Endothelial cell (in vitro differentiated cells): ENCODE measurements at places on chromosomes 4 and X.

DNA sequence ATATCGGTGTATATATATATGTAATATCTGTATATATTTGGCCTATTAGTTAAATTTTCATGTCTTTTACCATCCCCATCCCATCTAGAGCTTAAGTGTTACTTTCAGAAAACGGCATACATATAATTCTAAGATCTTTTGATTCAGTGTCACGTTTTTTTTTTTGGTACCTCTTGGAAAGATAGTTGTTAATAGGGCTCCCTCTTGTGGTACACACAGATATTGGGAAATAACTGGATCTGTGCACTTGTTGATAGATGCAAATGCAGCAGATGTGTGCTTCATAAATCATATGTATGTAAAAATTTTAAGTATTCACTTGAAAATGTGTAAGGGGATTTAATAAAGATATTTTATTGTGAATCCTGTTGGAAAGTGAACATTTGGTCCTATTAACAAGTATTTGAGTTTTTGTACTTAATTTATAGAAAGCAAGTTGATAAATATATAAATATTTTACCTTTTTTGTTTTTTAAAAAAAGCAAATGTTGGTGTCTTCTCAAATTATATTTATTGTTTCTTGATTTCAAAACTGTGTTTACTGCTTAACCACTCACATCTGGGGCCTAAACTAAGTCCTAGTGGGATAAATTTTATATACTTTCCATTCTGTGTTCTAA, 74.7 kb downstream of the PAQR3 start:
- H3K4me3 ChIP-seq: no peak overlapping the region
- no peak overlapping the region for H3K27ac ChIP-seq
- H3K4me1 ChIP-seq: no peaks in the 10 kb centered on the region
- DNase-seq: peak; percentile 21

DNA sequence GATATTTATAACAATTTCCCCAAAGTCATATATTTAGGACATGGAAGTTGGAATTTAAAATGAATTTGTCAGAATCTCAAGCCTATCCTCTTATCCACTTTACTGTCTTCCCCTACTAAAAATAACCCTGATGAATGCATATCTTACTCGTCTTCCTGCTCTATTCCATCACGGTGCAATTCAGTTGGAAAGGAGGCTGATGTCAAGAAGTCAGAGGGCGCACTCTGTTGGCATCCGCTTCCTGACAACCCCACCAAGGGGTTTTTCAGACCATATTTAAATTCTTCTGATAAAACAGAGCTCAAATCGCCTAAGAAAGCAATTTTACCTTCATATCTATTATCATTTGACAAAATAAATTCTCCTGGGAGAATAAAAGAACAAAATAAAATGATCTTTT, 233.5 kb downstream of the ARHGAP24 start:
- no peaks in the 10 kb centered on the region for H3K4me1 ChIP-seq
- H3K4me3 ChIP-seq: no peak overlapping the region
- DNase-seq: no peak
- H3K27me3 ChIP-seq: no peaks in the 10 kb centered on the region
- H3K27ac ChIP-seq: no peak overlapping the region
- H3K36me3 ChIP-seq: no peaks in the 10 kb centered on the region

DNA sequence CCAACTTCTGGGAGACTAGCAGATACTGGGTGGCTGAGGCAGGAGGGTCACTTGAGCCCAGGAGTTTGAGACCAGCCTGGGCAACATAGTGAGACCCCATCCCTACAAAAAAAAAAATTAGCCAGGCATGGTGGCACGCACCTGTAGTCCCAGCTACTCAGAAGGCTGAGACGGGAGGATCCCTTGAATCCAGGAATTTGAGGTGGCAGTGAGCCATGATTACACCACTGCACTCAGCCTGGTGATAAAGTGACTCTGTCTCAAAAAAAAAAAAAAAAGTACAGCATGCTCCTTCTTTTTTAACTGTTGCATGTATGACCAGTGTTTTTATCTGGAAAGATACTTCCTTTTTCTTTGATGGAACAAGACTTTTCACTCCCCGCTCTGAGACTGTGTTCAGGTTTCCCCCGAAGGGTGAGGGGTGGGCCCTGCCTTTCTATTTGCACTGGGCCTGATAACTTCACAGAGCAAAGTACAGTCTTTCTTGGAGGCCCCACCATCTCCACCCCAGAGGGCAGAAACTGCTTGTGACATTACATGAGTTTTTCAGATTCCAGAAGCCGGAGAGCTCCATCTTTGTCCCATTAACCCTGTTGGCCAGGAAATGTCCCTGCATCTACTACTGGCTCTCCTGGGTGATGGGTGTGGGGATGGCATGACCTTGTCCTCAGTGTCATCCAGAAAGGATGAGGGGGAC, 35.2 kb downstream of the NYX start:
- no peaks in the 10 kb centered on the region for H3K27me3 ChIP-seq
- H3K27ac ChIP-seq: no peak overlapping the region
- no peaks in the 10 kb centered on the region for H3K4me1 ChIP-seq
- H3K4me3 ChIP-seq: no peak overlapping the region

- peaks cover 7% of the 10 kb centered on the region for H3K36me3 ChIP-seq
- DNase-seq: no peak
- no peak overlapping the region for H3K27ac ChIP-seq
- H3K4me3 ChIP-seq: no peak overlapping the region
- peaks cover 1% of the 10 kb centered on the region for H3K27me3 ChIP-seq
Observed at GRCh38 chrX:12986886-12987285, 12.0 kb downstream of the TMSB4X start.

DNA sequence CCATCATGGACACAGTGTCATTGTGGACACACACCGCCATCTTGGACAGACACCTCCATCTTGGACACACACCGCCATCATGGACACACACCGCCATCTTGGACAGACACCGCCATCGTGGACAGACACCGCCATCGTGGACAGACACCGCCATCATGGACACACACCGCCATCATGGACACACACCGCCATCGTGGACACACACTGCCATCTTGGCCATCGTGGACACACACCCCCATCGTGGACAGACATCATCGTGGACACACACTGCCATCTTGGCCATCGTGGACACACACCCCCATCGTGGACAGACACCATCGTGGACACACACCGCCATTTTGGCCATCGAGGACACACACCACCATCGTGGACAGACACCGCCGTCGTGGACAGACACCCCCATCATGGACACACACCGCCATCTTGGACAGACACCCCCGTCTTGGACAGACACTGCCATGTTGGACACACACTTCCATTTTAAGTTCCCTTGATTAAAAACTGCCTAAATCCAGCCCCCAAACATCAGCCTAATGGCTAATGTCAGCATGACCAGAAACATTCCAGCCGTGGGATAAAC, 9.1 kb downstream of the ASMTL start:
- peak overlapping the region; percentile 42 for H3K4me3 ChIP-seq
- H3K4me1 ChIP-seq: peaks cover 5% of the 10 kb centered on the region
- H3K27ac ChIP-seq: peak overlapping the region; percentile 53
- peaks cover 44% of the 10 kb centered on the region for H3K36me3 ChIP-seq
- no peak for DNase-seq

GRCh38 chr4:109801099-109801789, 555 bp downstream of the CFI start:
- H3K27ac ChIP-seq: no peak overlapping the region
- H3K36me3 ChIP-seq: no peaks in the 10 kb centered on the region
- H3K4me3 ChIP-seq: no peak overlapping the region
- no peaks in the 10 kb centered on the region for H3K27me3 ChIP-seq
- H3K4me1 ChIP-seq: peaks cover 2% of the 10 kb centered on the region
- no peak for DNase-seq

GRCh38 chrX:24117258-24117657, 32.3 kb upstream of the ZFX start:
- no peaks in the 10 kb centered on the region for H3K4me1 ChIP-seq
- no peak for DNase-seq
- no peak overlapping the region for H3K4me3 ChIP-seq
- no peaks in the 10 kb centered on the region for H3K36me3 ChIP-seq
- no peak overlapping the region for H3K27ac ChIP-seq

GRCh38 chrX:123590842-123591486, 141.9 kb downstream of the THOC2 start:
- no peak overlapping the region for H3K27ac ChIP-seq
- H3K27me3 ChIP-seq: peaks cover 2% of the 10 kb centered on the region
- no peak for DNase-seq
- H3K4me1 ChIP-seq: no peaks in the 10 kb centered on the region
